ENCODE measurements at places on chromosomes 2 and 18.

DNA sequence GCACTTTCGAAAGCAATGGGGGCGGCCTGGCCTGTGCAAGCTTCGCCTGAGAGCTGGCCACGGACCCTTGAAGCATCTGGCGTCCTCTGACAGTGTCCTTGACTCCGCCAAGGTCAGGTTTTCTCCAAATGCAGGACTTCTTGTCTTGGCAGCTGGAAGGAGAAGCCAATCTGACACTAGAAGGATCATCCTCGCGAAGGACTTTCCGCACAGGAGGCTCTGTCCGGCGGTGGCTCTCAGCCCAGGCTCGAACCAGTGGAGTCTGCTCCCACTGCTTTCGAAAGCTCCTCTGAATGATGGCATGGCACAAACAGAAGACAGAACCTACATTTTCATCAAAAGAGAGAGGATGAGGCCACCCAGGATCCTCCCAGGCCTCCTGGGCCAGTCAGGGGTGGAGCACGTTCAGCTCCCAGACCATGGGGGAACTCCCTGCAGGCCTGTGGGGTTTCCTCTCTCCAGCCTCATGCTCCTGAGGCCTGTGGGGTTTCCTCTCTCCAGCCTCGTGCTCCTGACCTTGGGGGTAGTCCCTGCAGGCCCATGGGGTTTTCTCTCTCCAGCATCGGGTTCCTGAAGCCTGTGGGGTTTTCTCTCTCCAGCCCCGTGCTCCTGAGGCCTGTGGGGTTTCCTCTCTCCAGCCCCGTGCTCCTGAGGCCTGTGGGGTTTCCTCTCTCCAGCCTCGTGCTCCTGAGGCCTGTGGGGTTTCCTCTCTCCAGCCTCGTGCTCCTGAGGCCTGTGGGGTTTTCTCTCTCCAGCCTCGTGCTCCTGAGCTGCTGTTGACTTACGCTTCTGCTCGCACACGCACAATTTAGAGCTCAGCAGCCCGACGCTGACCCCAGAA lies 396.5 kb upstream of the SALL3 start:
- DNase-seq = no peak

- no peak for DNase-seq
Measured at GRCh38 chr2:195824478-195824877, 167.5 kb downstream of the SLC39A10 start.

DNA sequence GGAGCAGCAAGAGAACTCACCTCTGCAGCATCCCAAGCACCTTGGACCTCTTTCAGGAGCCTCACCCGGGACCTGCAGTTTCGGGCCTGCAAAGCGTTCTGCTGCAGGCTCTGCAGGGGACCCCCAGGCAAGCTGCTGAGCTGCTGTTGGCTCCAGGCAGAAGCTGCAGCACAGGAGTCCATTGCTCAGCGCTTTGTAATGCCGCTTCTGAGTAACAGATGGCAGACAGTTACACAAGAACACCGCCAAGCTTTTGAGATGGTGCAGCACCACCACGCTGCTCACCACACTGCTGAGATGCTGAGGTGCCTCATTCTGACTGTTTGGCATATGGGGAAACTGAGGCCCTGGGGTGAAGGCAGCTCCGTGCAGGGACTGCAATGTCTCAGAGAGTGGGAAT lies 1.9 kb upstream of the GALNT14 start:
- no peak for DNase-seq

GRCh38 chr2:44955593-44956392 lies 14.3 kb downstream of the SIX3 start:
- no peak for DNase-seq

- no peak for DNase-seq
Measured at GRCh38 chr18:23213200-23213599, 77.9 kb downstream of the CABLES1 start.

DNA sequence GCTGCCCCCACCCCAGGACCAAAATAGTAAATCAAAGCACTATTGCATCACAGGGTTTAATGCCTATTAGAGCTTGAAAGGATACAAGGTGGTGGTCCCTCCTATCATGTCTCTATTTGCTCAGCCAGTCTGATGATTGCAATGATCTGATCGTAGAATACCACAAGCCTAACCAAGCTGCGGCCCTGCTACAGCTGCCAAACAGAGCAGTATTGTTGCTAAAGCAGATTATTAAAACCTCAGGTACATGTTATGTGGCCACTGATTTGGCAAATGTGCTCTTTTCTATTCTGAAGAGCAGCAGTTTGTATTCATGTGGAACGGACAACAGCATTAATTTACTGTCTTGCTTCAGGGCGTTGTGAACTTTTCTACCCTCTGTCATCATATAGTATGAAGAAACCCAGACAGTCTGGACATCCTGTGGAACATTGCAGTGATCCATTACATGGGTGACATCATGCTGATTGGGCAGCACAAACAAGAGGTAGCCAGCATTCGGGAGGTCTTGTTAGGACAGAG lies 8.4 kb upstream of the VAPA start:
- no peak for DNase-seq

DNA sequence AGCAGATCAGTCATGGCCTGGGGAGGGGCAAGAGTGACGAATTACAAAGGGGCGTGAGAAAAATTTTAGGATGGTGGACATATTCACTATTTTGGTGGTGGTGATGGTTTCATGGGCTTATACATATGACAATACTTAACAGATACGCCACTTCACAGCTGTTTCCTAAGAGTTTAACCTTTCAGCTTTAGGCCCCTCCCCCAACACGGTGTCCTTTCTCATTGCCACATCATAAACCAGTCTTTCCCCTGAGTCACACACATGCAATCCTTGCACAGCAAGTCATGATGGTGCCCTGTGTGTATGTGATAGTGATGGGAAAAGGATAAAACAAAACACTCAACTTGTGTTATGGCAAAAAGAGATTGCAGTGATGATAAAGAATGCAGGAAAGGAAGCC lies 47.6 kb upstream of the IL1R1 start:
- DNase-seq = no peak

DNA sequence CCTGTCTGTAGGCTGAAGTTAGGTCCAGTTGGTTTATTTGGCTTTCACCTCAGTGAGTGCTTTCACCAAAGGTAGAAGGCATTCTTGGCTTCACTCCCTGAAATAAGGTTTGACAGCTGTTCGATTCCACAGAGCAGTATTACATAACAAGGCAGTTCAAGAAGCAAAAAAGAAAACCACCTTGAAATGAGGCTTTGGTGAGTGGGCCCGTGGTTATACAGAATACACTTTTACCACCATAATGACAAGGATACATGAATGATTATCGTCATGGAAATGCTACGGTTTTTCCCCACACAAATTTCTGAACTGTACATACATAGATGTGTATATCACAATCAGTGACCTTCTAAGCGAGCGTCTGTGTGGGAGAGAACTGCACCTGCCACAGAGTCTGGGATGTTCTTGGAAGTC lies 80.0 kb upstream of the CHRNA1 start:
- no peak for DNase-seq

DNA sequence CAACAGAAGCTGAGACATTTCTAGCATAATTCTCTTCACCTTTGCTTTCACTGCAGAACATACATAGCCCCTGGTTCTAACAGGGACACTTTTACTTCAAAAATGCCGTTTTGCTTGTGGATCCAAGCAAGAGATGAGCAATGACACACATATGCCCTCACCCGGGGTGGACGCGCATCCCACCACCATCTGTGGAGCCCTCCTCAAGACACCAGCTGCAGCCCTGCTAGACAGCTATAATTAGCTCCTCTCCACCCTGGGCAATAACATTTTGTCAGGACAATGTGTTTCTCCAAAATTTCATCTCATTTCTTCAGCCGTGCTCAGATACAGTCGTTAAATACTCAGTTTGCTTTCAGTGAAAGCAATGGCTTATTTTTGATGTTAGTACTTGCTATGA lies 368.7 kb upstream of the RAB6C start:
- no peak for DNase-seq

GRCh38 chr2:127961729-127962128 lies 66.1 kb downstream of the SAP130 start:
- no peak for DNase-seq

GRCh38 chr2:199739413-199740110 lies 111.4 kb downstream of the FTCDNL1 start:
- DNase-seq = no peak

DNA sequence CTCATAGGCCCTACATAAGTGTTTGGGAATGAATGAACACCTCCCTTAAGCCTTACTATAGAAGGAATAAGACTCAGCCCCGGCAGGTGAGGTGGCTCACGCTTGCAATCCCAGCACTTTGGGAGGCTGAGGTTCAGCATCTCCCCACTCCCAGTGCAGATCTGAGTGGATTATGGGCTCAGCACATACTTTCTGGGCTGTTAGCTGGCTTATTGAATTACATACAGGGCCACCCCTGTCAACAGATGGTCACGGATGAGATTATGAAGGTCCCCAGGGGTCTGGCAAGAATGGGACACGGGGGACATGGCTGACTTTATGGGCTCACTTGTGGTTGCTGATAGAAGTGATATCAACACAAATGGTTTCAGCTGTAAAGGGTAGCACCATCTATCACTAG lies 322.3 kb downstream of the TSN start:
- no peak for DNase-seq

- DNase-seq = no peak
Measured at GRCh38 chr2:98500561-98500960, 55.9 kb downstream of the INPP4A start.

GRCh38 chr2:136342138-136342537 lies 224.2 kb upstream of the CXCR4 start:
- no peak for DNase-seq

DNA sequence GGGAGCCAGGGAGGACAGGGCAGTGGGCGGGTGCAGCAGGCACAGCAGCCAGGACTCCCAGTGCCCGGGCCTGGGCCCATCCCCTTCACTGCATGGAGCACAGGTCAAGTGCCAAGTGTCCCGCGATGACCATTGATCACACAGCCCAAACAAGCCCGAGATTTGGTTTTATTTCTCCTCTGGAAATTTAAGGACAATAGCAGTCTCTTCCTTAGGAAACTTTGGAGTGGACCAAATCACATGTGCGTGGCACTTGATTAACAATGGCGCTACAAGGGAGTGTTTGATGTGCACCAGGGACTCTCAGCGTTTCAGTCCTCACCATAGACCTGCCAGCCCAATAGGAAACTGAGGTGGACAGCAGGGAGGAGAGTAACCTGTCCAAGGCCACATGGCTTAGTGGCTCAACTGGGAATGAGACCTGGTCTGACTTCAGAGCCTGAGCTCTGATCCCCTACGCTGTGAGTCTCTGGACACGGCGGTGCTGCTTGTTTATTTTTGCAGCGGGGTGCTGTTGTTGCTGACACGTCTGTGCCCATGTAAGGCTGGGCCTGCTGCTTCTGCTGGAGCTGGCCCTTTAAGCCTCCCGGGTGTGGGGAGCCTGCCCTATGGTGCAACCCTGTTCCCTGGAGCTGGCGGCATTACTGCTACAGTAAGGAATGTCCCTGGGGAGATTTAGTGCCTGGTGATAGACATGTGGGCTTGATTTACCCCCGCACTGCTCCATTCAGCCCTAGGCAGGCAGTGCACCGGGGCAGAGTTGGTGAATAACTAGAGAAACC lies 194.2 kb downstream of the INHBB start:
- DNase-seq = no peak

DNA sequence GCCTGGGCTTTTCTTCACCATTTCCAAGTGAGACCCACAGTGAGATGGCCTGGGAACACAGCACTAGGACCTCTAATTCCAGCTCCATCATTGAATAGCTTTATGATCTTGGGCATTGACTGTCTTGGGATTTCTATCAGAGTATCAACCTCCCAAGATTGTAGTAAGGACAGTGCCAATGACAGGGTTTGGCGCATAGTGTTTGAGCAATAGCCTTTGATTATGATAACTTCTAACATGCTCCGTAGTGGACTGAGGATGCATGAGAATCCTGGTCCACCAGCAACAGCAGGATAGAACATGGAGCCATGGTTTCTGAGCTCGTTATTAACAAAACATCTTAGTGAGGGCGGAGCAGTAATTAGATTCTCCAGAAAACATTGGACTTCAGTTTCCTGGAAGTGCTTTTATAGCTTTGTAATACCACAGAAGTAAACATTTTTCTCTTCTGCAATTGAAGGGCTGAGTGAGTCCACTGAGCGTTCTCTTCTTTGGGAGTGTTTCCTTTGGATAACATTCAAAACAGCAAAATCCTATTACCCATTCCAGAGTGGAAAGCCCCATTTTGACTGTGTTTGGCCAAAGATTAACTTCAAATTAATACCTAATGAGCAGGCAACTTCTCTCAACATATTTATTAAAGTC lies 63.7 kb downstream of the IL1R2 start:
- no peak for DNase-seq

DNA sequence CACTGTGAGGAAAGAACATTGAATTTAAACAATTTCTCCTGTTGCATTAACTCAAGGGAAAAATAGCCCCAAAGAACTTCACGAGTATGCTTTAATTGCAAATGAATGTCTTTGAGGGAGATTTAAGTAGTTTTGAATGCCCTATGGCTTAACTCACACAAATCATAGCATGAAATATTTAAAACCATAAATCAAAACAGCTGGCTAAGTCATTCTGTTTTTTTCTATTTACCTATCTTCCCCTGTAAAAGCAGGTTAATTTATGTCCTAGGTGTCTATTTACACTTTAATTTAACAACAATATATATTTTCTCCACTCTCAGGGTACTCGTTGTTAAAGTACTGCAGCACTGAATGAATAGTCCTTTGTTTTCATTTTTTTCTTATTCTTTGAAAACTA lies 118.8 kb upstream of the PIEZO2 start:
- DNase-seq = no peak

GRCh38 chr2:88698027-88698413 lies 6.5 kb downstream of the RPIA start:
- DNase-seq = no peak

DNA sequence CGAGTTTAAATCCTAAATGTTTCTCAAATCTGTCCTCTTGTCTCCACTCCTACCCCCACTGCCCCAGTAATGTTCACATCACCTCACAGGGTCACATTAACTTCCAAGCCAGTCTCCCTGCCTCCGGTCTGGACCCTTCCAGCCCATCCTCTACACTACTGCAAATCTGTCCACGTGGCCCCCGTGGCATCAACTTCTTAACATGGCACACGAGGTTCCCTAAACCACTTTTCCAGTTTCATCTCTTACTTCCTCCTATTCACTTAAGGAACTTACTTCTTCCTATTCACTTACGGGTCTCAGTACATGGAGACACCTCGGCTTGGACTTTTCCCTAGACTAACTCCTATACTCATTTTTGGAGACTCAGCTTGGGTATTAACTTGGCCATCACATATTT lies 27.0 kb downstream of the MRPL33 start:
- DNase-seq = no peak

- peak; percentile 4 for DNase-seq
Measured at GRCh38 chr2:174176898-174177297, 71.4 kb downstream of the OLA1 start.

GRCh38 chr18:35239314-35239713 lies 1.5 kb upstream of the ZNF397 start:
- DNase-seq = no peak

- no peak for DNase-seq
Measured at GRCh38 chr2:68418855-68419254, 48.2 kb downstream of the FBXO48 start.

GRCh38 chr2:120350801-120351320 lies 4.9 kb downstream of the INHBB start:
- no peak for DNase-seq

DNA sequence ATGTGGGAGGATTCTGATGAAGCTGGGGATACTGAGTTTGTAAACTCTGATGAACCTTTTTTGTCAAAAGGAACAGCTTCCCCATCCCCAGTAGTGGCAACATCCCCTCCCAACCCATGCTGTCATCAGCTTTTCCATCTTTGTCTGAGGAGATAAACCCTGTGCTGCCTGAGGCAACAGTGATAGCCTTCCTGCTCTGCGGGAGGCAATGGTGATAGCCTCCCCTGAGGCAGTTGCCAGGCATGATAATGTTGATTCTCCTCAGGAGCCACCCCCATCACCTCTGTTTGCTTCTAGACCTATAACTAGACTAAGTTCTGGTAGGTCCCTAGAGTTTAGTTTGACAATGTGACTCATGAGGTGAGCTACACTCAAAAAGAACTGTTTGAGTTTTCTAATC lies 97.5 kb downstream of the ERBB4 start:
- DNase-seq = no peak

All from NCI-H187 treated with DMSO at 0.1 percent for 48 hours (cell line).